ENCODE measurements at places on chromosomes 2 and 18.

- DNase-seq: no peak
These were observed 28.6 kb downstream of the ITM2C start for GRCh38 chr2:230893338-230893737.

DNA sequence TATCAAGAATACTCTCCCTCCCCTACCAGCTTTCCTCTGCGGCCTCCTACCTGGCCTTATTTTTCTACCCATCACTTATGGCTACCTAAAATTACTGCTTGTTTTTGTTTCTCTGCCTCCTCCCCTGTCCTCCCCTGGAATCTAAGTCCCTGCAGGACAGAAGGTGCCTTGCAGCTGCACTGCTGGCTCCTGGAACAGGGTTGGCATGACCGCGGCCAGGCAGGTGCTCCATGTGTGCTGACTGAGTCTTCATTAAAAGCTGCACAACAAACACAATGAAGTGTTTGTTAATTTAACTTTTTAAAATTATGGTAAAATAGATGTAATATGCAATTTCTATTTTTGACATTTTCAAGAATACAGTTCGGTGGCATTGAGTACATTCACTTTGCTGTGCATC, 171.9 kb upstream of the FHL2 start:
- DNase-seq: no peak

- DNase-seq: no peak
These were observed 105.5 kb downstream of the CAPN13 start for GRCh38 chr2:30701782-30702181.

GRCh38 chr2:21280793-21281192, 157.0 kb downstream of the TDRD15 start:
- DNase-seq: no peak

DNA sequence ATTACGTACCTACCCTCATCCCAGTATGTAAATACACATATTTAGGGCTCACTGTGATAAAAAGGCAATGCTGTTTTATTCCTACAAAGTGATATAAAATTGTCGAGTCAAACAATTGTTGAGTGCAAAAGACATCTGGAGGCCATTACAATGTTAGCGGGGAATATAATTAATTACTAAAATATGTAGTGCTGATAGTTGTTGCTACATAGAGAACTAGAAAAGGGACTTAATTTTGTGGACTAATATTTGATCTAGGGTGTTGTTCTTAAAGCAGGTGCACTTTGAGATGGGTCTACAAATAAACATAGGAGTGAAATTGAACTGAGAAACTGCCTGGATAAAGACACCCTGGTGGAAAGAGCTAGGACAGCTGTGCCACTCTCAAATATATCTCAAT, 300.1 kb downstream of the NOL4 start:
- no peak for DNase-seq

- DNase-seq: no peak
These were observed 331.4 kb upstream of the KLHL29 start for GRCh38 chr2:23053601-23054000.

- DNase-seq: no peak
These were observed 12.6 kb upstream of the FLACC1 start for GRCh38 chr2:201369775-201370174.

GRCh38 chr2:49042488-49042887, 111.8 kb downstream of the FSHR start:
- no peak for DNase-seq

- DNase-seq: no peak
These were observed 26.8 kb downstream of the YES1 start for GRCh38 chr18:785242-785641.

DNA sequence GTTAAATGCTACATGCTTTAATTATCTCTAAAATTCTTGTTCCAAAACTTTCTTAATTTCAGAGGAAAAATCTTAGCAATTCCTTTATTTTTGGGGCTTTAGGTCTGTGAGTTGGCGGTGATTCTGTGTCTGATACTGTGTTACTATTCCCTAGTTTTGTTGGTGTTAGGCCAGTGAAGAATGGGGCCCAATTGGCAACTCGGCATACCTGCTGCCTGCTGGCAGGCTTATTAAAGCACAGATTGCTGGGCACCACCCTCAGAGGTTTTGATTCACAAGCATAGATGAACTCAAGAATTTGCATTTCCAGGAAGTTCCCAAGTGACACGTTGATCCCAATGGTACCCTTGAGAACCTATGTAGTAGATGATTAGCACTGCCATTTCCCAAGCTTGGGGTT, 101.6 kb downstream of the OSBPL6 start:
- no peak for DNase-seq
